ENCODE measurements at places on chromosomes 5 and 9. TPM values are rescaled to one million over a fixed set of nuclear protein-coding genes. Genes with fewer than 3 reads are reported as not detected.
A peak's percentile ranks its signal among the peaks of the same experiment; 100 is the strongest.

HTR1A gene
- total RNA-seq = not detected

- no peaks in the 10 kb centered on the region for H3K27me3 ChIP-seq
- DNase-seq = no peak
- peaks cover 71% of the 10 kb centered on the region for H3K36me3 ChIP-seq
Measured at GRCh38 chr5:112866739-112867138, 5.7 kb downstream of the SRP19 start.

GCNT4 gene
- total RNA-seq = 2.4 TPM

- no peaks in the 10 kb centered on the region for H3K27me3 ChIP-seq
- H3K36me3 ChIP-seq = no peaks in the 10 kb centered on the region
- no peak overlapping the region for H3K4me3 ChIP-seq
- no peak for DNase-seq
Measured at GRCh38 chr9:127953768-127954505, 16.3 kb upstream of the DPM2 start.

PCDHB15 gene
- 1.4 TPM for total RNA-seq

PCDHA6 gene
- total RNA-seq = 0.33 TPM

DNA sequence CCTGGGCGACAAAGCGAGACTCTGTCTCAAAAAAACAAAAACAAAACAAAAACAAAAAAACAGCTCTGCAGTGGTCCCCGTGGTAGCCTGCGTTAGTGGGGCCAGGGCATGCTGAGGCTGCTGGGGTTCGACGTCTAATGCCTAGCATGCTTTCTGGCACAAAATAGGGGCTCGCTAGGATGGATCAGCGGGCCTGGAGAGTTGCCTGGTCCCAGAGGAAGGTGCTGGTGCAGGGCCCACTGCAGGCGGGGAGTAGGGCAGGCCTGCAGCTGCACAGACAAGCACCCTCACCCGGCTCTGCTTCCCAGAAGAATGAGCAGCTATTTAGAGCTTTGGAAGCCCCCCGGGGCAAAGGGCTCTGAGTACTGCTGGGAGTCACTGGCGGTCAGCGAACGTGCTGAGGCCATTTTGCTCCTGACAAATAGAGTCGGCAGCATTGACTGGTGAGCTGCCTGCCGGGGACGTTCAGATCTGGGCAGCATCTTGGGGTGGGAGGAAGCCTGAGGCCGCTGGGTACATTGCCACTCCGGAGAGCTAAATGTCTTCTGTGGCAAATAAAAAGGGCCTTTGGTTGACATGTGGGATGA lies 126.7 kb downstream of the OLFM1 start:
- DNase-seq = no peak
- no peaks in the 10 kb centered on the region for H3K4me1 ChIP-seq
- no peak overlapping the region for H3K27ac ChIP-seq
- no peak overlapping the region for H3K4me3 ChIP-seq
- peaks cover 7% of the 10 kb centered on the region for H3K27me3 ChIP-seq

DNA sequence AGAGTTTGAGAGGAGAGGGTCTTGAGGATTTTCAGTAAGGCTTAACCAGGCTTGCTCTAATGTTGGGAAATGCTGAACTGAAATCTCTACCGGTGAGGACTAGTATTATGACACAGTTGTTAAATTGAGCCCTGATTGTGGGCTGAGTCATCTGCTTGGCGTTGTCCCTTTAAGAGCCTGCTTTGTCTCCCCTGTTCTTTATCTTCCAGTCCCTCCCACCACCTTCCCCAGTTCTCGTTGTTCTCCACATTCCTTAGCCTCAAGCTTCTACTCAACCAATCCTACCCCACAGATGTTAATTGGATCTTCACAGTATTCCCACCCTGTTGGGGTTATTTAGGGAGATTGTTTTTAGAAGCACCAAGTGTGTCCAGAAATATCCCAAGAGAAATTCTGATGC lies 57.6 kb downstream of the ANKRD55 start:
- no peaks in the 10 kb centered on the region for H3K27me3 ChIP-seq
- peak; percentile 60 for DNase-seq

DNA sequence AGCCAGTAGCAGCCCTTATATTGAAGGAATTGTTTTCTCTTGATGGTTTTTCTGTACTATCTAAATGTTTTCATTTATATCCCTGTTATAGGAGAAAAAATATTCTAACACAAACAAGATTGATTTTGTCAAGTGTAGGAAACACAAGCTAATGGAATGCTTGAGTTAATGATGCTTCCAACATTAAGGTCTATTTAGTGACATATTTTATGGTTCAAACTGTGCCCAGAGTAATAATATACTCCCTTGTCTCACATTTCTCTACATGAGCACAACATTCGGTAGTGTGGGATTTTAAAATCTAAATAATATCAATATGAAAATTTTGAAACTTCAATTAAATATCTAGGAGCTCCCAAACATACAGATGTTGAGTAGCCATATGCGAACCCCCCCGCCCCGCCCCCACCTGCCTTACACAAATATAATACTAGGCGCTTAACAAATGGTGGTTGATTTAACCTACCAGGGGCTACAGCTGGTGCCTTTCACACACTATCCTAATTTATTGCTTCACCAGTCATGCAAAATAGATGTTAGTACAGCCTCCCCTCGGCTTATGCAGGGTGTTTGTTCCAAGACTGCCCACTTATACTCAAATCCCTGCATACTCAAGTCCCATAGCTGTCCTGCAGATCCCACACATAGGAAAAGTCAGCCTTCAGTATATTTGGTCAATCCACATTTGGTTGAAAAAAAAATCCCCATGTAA lies 124.1 kb upstream of the ACO1 start:
- no peaks in the 10 kb centered on the region for H3K36me3 ChIP-seq
- no peaks in the 10 kb centered on the region for H3K4me1 ChIP-seq
- H3K4me3 ChIP-seq = no peak overlapping the region

ACSL6 gene
- 10.9 TPM for total RNA-seq

DNA sequence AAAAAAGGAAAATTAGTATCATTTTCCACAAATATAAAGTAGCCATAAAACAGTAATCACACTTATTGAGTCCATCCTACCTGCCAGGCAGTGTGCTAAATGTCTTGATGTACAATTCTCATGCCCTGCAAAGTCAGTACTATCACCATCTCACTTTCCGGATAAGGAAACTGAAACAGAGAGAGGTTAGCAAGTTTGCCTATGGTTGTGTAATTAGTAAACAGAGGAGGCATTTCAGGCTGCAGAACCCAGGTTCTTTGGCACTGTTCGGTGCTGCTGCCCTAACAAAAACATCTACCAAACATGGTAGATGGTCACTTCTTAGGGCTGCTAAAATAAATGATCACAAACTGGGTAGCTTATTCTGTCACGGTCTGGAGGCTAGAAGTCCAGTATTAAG lies 22.6 kb downstream of the PLAC8L1 start:
- H3K4me1 ChIP-seq = no peaks in the 10 kb centered on the region
- H3K36me3 ChIP-seq = no peaks in the 10 kb centered on the region
- no peak overlapping the region for H3K4me3 ChIP-seq
- no peak overlapping the region for H3K27ac ChIP-seq
- H3K27me3 ChIP-seq = no peaks in the 10 kb centered on the region
- DNase-seq = no peak

LECT2 gene
- total RNA-seq = not detected
